Kidney (tissue), 22 donors: ENCODE measurements at places on chromosomes 5 and 9.

- DNase-seq = no peak
Observed at GRCh38 chr5:171705036-171705435, 80.6 kb upstream of the SMIM23 start.

- DNase-seq = no peak
Observed at GRCh38 chr9:112093147-112093869, 81.8 kb downstream of the SUSD1 start.

DNA sequence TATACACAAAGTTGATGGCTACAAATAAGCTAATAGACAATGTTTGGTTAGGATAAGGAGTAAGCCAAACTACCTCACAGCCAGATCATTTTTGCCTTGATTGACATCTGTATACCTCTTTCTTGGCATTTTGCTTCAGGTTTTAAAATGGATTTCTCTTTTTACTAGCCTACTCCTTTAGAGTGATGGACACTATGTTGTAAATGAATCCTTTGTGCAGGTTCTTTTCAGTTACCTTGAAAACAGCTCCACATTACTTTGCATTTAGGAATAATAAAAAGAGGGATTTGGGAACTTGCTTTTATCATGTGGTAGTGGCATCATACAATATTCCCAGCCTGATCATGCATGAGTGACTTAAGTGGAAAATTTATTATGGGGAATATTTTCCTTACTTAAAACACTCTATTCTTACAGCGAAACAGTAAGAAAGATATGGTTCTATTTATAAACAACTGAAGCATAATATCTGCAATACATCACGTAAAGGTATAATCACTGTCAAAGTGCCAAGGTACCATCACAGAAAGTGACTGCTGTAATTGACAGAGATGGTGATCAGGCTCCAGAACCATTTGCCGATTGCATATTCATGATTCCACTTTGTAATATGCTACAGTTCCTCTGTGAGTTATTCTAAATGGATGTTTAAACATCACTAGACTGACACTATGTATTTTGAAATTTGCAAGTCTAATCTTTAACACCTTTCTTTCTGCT, 327.0 kb downstream of the DMRTA1 start:
- DNase-seq = no peak

- DNase-seq = no peak
Observed at GRCh38 chr5:28961816-28962215, 1923.4 kb upstream of the CDH9 start.

GRCh38 chr5:90902651-90903386, 344.2 kb downstream of the ADGRV1 start:
- DNase-seq = no peak
